ENCODE measurements at places on chromosomes 12 and 14.

GRCh38 chr12:53956251-53956887 lies 1.7 kb downstream of the HOXC12 start:
- DNase-seq: no peak

GRCh38 chr12:30877105-30877875 lies 49.3 kb upstream of the TSPAN11 start:
- no peak for DNase-seq

DNA sequence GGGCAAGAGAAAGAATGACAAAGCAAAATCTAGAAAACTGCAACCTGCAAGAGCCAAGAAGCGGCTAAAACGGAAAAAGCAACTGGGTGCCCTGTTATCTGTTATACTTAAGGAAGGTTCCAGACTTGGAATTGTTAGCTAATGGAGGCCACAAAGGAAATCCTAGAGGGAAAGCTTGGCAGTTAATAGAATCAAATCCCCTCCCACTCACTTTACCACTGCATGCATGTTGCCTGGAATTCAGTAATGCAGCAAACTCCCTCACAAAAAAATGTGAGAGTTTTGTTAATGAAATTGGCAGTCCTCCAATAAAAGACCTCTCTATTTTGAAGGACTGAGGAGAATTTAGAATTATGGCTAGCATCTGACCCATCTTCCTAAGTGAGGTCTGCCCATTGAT lies 164.2 kb upstream of the SOX5 start:
- DNase-seq: no peak

GRCh38 chr14:75827331-75827730 lies 154.5 kb downstream of the TGFB3 start:
- no peak for DNase-seq

GRCh38 chr12:124764451-124764850 lies 99.2 kb downstream of the SCARB1 start:
- no peak for DNase-seq

GRCh38 chr14:101254805-101255764 lies 306.2 kb upstream of the DIO3 start:
- no peak for DNase-seq

- no peak for DNase-seq
Observed at GRCh38 chr14:75422169-75422568, 5.7 kb upstream of the JDP2 start.

- no peak for DNase-seq
Observed at GRCh38 chr12:127459166-127459565, 807.8 kb upstream of the TMEM132C start.

DNA sequence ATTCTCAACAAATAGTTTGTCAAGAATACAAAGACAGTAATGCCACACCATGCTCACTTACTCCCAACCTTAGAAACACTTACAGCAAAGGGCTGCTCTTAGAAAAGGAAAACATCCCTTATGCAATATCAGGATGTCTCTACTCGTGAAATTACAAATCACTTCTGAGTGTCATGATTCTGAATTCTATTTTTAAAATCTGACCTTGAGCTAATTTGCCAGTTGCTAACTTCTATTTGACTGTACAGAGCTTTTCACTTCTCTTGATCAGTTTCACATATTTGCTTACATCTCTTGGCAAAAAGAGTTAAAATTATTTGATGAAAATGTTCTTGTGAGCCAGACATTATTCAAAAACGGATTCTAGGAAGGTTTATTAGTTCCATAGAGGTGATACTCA lies 136.7 kb upstream of the SLC35F4 start:
- DNase-seq: no peak

DNA sequence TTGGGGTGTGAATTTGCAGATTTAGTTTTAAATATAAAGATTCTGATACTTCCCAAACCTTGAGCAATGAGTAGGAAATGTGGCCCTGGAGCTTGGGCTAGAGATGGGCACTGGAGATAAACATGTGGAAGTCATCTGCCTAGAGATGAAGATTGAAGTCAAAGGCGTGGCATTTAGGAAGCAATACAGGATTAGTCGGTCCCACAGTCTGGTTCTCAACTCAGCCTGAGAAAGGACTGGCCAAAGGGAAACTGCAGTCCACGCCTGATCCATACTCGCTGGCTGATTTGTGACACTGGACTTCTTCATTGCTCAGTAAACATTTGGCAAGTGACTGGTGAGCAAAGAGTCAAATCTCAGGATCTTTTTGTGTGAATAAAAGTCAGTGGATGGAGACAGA lies 268.2 kb upstream of the ATP2B1 start:
- no peak for DNase-seq

DNA sequence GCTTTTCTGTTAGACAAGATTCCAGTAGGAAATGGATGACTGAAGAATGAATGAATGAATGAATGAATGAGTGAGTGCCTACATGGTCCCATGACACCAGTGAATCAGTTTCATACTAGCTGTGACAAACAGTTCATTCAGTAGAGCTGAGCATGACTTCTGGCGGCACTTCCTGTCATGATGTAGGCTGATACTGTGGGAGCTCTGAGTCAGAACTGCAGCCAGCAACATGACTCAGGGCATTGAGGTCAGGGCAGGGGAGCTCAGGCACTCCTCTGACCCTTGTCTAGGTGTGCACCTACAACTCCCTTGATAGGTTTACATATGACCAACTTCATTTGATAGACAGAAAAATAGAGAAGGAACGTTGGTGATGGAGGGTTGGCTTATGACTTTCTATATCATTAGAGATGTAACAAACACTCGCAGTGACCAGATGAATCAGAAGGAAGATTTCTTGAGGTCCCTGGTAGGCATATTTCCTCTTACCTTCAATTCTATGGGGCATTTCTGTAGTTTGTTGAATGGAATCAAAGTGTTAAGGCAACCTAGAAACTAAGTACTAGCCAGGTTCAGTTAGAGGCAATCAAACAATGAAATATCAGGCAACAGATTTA lies 139.3 kb upstream of the ARHGAP5 start:
- DNase-seq: peak; percentile 79

DNA sequence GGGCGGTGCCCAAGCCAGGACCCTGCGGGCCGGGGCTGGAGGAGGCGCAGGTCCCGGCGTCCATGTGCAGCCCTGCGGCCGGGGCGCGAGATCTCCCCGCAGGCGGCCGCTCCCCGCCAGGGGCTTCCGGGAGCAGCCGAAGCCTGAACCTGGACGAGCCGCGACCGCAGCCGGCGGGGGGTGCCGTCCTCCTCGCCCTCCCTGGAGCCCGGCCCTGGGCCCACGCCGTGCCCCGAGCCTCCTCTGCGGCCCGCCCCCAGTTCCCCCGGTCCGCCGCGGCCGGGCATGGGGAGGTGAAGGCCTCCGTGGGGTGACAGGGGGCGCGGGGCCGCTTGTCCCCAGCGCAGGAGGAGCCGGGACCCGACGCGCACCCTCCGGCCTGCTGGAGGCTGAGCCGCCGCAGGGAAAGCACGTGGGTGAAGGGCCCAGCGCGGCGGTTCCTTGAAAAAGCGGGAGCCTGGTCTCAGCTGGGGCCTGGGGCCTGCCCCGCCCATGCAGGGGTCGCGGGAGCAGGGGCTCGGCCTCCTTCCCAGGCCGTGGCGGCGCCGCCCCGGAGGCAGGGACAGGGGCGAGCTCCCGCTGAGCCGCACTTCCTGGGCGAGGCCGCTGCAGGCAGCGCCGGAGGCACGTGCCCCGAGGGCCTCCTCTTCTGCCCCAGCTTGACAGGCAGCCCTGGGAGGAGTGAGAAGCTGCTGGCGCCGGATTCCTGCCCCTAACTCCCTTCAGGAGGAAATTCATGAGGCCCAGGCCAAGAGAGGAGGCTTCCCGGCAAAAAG lies 55.6 kb upstream of the PPP2R5C start:
- DNase-seq: no peak

DNA sequence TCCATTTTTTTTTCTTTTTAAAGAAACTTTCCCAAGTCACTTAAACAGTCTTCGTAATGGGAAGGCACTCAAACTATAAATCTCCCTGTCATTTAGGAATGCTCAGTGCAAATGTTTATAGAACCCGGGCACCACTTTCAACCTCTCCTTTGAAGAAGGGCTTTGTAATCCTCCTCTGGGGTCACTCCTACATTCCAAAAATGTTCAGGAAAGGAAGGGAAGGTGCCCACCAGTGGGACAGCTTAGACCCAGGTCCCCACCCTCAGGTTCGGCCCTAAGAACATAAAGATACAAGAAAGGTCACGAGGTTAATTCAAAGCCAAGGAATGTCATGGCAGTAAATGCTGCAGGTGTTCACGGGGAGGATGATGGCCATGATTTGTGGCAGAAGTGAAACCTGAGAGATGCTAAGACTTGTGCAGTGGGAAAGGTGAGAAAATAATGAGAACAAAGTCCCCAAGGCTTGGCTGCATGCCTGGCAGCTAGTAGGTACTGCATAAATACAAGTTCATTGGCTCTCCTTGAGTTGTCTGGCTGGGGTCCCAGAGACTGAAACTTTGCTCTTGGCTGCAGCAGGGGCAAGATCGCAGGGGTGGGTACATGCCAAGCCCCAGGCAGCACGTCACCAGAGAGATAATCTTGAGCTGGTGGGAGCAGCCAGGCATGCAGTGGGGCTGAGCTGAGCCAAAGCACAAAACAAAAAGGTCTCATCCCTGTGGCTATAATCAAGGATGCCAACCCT lies 21.1 kb downstream of the KRT18 start:
- DNase-seq: no peak

DNA sequence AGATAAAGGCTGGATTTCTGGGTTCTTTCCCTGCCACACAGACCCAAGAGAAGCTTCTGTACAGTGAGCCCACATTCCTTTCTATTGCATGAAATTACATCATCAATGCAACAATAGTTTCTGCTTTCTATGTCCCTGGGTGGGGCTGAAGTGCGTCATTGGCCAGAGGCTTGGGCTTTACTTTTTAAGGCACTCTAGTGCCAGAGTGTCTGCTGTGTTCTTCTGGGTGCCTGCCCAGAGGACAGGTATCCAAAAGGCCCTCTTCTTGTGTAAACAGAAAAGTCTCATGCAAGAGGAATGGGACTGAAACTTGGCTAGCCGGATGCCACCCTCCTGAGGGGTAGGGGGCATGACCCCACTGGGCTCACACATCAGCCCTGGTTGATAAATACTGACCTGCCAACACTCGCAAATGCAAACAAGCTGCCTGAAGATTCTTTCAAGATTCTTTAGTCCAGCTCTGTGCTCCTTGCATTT lies 5.9 kb downstream of the KRT86 start:
- DNase-seq: no peak

DNA sequence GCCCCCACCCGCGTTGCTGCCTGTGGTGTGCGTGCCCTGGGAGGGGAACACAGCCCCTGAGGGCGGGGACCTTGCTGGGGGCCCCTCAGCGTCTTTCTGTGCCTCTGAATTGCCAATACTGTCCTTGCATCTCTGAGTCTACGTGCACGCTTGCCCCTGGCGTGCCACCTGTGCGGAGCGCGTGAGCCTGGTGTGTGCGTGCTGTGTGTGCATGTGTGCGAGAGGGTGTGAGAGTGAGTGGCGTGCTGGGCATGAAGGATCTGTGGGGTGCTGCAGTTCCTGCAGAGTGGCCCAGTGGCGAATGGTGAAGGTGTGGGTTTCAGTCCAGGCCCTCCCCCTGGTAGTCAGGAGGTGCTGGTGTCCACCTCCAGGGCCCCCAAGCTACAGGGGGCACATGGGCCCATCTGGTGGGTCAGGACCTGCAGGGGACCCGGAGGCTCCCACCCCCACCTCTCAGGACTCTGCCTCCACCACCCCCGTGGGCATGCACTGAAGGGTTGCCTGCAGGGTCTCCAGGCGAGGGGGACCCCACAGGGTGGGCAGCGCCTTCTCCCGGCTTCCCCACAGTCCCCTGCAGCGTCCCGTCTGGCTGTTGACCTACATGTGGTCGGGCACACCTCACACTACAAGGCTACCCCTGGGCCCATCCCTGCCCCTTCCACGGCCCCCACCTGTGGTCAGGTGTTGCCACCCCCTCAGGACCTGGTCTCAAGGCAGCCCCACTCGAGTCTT lies 21.0 kb downstream of the FBRSL1 start:
- no peak for DNase-seq

DNA sequence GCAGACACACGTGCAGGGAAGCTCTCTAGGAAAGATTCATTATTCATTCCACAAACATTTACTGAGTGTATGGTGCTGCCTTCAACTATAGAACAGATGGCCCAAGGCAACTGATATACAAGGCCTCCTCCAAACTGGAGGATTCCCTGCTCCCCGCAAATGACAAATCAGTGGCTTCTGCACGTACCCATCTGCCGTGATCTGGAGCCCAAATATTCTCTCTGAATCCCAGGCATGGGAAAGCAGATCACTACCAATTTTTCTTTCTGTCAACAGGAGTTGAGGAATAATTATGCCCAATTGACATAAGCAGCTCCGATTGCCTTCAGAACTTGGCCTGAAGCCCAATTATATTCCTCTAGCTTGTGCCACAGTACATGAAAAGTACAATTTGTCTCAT lies 174.2 kb upstream of the CCDC196 start:
- DNase-seq: no peak

GRCh38 chr14:101462726-101463565 lies 98.3 kb upstream of the DIO3 start:
- DNase-seq: no peak

DNA sequence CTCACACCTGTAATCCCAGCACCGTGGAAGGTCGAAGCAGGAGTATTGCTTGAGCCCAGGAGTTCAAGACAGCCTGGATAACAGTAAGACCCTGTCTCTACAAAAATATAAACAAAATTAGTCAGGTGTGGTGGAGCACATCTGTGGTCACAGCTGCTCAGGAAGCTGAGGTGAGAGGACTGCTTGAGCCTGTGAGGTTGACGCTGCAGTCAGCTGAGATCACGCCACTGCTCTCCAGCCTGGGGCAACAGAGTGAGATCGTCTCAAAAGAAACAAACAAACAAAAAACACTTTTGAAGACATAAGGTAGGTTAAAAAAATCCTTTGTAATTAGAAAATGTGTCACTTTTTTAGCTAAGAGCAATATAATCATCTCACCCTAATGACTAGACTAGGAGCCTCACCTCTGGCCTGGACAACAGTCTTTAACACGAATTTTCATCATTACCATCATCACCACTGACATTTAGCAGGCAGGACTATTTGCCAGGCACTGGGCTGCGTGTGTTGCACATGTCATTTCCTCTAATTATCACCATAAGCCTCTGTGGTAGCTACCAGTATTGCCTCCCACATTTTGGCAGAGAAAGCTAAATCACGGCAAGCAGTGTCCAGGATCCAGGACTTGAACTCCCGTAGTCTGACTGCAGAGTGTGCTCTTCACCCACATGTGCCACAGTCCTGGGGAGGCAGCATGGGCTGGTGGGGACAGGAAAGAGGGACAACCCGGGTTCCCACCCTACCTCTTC lies 4.6 kb upstream of the SYCP3 start:
- no peak for DNase-seq

DNA sequence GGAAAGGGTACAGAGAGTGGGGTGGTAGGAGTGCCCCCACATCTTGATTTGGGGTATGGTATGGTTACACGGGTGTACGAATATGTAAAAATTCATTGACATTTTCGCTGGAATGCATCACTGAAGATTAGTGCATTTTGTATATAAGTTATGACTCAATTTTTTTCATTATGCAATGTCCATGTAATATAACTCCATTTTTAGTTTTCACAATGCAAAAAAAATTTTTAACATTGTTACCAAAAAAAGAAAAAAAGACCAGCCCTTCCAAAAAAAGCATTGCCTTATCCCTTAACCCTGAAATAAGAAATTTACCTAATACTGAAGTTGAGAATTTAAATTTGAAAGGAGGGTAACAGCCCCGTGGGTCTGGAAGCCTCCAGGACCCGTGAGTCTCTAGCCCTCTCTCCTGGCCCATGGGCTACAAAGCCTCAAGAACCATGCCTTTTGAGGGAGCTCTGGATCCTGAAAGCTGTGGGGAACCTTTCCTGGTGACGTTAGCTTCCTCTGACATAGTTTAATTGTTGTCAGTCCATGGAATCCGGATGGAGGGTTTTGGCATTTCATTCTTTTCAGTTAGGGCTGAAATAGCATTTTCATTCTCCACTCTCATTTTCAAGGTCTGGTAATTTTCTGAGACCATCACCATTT lies 55.6 kb upstream of the ACTN1 start:
- DNase-seq: no peak

GRCh38 chr14:32312010-32312331 lies 17.1 kb upstream of the AKAP6 start:
- no peak for DNase-seq

All from stimulated activated CD8-positive, alpha-beta memory T cell treated with anti-CD3 and anti-CD28 coated beads, Interleukin-7, amount 100 ng/mL, for 48 hours (primary cell).